ENCODE measurements at places on chromosomes 1 and 21.
A peak's percentile ranks its signal among the peaks of the same experiment; 100 is the strongest.

DNA sequence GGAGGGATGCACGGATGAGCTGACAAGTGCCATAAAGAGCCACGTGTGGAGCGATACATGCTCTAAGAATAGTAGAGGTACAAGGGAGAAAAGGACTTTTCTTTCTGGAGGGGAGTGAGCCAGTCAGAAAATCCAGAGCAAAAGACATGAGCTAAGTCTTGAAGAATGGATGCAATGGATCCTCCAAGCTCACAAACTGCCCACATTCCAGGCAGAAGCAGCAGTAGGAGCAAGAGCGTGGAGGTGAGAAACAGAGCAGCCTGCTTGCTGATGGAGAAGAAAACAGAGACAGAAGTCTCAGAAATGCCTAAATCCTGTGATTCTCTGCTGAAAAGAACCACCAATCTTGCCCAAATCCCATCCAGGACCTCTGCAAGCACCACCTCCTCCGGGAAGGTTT, 78.2 kb upstream of the RALGPS2 start:
- no peak for DNase-seq

GRCh38 chr1:180482425-180483275, 19.7 kb downstream of the ACBD6 start:
- peak; percentile 20 for DNase-seq

DNA sequence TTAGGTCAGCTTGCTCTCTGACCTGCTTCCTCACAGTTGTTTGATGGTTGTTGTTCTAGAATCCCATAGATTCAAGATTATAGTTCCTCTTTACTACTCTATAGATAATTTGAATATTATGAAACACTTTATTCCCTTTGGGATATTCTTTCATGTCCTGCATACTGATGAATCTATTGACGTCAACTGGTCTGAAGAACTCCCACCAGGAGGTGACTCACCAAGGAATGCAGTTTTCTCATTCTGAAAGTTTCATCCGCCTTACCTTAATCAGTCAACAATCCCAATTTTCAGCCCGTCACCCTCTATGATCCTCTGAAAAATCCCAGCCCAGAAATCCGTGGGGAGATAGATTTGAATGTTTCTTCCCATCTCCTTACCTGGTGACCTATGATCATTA, 834.1 kb upstream of the PRMT6 start:
- peak; percentile 23 for DNase-seq

DNA sequence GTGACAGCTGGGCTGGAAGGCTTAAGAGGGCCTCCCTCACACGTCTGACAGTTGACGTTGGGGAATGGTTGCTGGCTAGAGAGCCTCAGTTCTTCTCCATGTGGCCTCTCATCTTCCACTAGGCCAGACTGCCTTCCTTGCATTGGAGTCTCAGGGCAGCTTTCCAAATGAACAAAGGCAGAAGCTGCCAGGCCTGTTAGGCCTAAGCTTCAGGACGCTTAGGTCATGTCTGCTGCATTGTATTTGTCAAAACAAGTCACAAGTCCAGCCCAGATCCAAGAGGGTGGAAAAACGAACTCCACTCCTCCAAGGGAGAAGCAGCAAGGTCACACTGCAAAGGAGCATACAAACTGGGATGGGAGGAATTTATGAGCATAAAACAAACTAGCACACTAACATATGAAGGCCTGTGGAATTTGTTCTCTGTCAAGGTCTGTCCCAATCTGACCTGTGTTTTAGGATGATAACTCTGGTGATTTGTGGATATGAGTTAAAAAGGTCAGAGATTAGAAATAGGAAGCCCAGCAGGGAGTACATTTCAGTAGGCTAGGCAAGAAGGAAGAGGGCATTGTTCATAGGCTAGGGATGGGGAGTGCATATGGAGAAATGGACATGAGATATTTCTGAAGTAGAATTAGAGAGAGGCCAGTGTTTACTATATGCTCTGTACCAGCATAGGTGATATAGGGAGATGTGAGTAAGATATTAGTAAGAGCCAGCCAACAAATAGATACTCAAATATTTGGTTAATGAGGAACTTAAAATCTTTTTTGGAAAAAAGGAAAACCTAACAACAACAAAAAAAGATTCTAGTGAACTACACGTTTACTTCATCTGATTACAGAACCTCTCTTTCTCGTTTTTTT, 29.1 kb upstream of the CNN3 start:
- DNase-seq, result no peak

DNA sequence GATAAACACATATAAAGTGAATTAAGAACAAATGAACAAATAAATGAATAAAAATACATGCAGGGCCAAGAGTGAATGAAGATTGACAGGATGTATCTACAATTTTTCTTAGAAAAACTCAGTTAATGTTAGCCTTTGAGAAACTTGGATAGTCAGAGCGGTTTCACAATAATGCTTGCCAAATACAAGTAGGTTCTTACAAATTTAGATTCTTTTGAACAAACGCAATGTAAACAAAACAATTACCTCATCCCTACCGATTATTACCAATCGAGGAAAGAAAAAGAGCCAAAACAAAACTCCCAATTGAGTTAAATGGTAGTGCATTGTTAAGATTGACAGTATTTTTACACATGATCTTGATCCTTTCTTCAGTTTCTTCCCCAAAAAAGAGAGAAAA, 176.9 kb upstream of the DEPDC1 start:
- DNase-seq, result no peak

GRCh38 chr1:164137273-164137925, 421.6 kb upstream of the PBX1 start:
- DNase-seq, result no peak

- DNase-seq, result no peak
Observed at GRCh38 chr1:15282810-15283474, 35.9 kb downstream of the FHAD1 start.

DNA sequence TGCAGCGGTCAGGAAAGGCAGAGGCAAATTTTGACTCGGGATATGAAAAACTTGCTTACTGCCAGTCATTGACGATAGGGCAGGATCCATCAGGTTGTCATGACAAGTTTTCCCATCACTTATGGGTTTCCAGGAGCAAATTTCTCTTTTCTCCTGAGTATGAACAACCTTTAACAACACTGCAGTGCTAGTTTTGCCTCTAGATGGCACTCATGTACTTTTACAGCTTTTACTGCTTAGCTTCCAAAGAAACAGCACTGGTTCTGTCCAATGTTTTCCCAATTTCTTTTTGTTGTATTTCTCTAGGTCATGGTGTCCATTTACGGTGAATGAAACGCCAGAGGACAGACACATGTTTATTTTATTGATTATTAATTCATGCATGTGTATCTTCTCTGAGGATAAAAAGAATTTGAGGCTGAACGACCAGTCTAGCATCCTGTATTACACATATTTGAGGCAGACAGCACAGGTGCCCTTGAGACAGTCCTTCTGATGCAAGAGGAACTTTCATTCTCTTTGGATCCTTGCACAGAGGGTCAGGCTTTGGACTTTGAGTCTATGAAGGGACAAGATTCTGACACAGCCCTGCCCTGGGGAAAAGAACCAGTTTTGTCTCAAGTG, 112.3 kb upstream of the TRABD2B start:
- DNase-seq, result peak; percentile 15

DNA sequence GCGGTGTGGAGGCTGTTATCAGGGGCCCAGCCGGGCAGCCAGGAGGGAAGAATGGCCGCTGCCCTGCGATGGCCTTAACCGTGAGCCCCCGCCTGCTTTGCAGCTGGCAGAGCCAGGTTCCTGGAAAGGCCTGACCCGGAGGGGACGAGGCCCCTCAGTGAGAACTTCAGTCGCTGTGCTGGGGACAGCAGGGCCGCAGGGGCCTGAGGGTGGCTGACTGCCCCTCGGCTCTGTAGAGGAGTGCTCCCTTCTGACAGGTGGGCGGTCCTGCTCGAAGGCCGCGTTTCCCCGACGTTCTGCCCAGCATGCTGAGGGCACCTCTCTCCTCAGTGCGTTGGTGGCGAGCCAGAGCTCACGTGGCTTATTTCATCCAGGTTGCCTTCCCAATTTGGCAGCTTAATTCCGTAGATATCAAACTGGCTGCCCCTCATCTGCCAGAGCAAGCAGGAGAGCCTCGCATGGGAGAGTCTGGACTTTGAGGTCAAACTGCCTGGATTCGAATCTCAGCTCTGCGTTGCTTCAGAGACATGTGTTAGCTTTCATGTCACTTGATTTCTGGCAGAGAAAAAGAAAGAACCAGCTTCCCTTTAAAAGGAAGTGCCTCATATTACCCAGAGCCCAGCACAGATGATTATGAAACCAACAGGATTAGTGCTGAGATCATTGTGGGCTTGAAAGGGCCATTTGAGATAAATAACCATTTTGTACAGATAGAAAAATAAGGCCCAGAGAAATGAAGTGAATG, 239.8 kb downstream of the SDCCAG8 start:
- DNase-seq, result peak; percentile 61

GRCh38 chr1:183080406-183080805, 57.2 kb downstream of the LAMC1 start:
- peak; percentile 72 for DNase-seq

- peak; percentile 49 for DNase-seq
Observed at GRCh38 chr1:93304716-93305138, 41.0 kb upstream of the DR1 start.

- no peak for DNase-seq
Observed at GRCh38 chr1:18217398-18218043, 109.9 kb downstream of the IGSF21 start.

- DNase-seq, result no peak
Observed at GRCh38 chr1:8095584-8095983, 69.5 kb upstream of the ERRFI1 start.

DNA sequence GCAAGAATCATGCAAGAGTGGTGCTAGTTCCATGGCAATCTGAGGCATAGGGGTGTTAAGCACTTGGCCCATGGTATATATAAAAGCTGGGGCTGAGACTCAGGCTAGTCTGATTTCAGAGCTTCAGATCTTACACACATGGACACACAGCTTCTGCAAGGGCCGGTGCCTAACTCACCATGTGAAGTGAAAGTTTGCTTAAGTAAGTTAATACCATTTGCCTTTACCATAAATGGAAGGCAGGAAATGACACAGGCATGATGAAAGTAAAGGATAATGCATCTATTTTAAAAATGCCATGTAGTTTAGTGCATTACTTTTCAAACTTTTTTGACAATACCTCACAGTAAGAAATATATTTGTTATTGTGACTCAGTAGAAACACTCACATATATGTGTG, 122.6 kb downstream of the KCNJ6 start:
- peak; percentile 36 for DNase-seq

- DNase-seq, result peak; percentile 69
Observed at GRCh38 chr1:116847688-116848531, 61.8 kb upstream of the PTGFRN start.

- DNase-seq, result no peak
Observed at GRCh38 chr1:41242342-41243078, 404 bp upstream of the SCMH1 start.

DNA sequence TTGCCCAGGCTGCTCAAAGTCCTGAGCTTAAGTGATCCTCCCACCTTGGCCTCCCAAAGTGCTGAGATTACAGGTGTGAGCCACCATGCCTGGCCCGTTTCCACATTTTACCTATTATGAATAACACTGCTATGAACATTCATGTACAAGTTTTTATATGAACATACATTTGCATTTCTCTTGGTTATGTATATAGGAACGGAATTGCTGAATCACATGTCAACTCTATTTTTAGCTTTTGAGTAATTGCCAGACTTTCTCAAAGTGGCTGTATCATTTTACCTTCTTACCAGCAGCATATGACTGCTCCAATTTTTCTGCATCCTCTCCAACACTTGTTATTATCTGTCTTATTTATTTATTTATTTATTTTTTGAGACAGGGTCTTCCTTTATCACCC, 2.7 kb downstream of the SPATA21 start:
- DNase-seq, result no peak

GRCh38 chr1:59697150-59697800, 117.5 kb upstream of the HOOK1 start:
- no peak for DNase-seq

DNA sequence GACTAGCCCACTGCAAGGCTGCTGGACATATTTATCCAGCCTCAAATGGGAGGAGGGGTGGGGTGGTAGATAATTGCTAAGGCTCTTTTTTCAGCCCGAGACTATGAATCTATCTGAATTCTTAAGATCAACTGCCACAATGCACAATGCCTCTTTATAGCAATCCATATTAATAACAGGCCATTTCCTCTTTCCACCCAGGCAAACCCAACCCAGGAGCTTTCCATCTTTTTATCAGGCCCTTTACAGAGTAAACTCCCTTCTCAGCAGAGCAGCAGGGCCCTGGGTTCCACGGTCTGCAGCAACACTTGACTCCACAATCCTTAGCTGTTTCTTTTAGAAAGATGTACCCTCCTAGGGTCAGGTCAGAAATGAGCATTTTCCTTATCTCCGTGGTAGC, 806 bp downstream of the DDOST start:
- DNase-seq, result no peak

DNA sequence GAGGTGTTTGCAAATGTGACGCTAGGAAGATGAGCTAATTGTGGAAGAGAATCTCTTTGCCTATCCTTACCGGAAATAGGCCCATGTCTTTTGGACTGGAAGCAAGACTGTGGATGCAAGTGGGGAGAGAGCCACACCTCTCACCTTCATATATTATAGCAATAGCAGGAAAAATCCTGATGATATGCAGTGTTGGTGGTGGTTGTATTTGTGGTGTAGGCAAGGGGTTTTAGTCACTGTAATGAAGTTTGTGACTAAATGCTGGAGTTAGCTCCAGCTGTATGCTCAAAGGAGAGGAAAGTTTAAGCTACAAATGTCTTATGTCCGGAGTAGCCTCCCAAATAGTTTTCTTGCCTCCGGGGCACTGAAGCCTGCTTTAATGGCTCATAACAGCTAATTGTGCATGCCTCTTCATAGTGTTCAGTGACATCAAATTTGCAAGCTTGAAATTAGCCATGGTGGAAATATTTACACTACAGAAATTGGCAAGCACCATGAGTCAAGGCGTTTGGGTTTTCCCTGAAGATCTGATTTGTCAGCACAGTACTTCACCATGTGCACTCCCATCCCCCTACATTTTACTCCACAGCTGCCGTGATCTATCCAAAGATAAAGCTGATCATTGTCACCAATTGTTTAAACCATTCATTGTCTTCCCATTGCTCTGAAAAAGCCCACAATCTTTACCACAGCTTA, 102.6 kb upstream of the ZNF644 start:
- no peak for DNase-seq

GRCh38 chr1:78070758-78071157, 25.0 kb downstream of the GIPC2 start:
- peak; percentile 91 for DNase-seq

GRCh38 chr1:226149806-226150205, 36.7 kb downstream of the ACBD3 start:
- no peak for DNase-seq

DNA sequence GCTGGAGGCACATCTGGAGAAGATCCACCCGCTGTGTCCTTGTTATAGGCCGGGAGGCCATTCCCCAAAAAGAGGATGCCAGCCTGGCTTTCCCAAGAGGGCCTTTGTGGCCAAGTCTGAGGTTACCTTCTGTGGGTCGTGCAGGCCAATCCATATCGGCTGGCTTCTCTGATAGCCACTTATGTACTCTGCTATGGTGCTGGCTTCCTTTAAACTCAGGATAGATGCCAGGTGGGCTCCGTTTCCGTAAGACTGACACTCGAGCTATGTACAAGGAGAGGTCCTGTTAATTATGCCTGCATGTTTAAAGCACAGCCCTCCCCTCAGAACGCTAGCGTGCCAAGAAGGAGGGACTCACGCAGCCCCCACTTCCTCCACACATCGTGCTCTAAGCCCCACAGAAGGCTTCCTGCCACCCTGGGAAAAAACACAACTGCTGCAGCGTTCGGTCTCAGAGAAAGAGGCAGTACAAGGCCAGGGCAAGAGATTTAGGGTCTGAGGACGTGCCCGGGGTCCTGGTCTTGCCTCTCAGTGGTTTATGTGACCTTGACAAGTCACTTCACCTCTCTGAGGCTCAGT, 11.6 kb downstream of the REG4 start:
- no peak for DNase-seq

- no peak for DNase-seq
Observed at GRCh38 chr1:184418652-184419349, 32.0 kb downstream of the C1orf21 start.

GRCh38 chr1:228038387-228039005, 31.7 kb downstream of the WNT3A start:
- no peak for DNase-seq
